ENCODE measurements at places on chromosomes 11 and 22. TPM values are rescaled to one million over a fixed set of nuclear protein-coding genes. Genes with fewer than 3 reads are reported as not detected.

The MYBPC3 gene
- not detected for total RNA-seq

The CADM1 gene
- 3.9 TPM for total RNA-seq

The EMID1 gene
- 1.1 TPM for total RNA-seq

The MRPL11 gene
- total RNA-seq = 158 TPM

The ZMAT5 gene
- total RNA-seq = 22.4 TPM

The TMEM138 gene
- 86.6 TPM for total RNA-seq

The TYR gene
- total RNA-seq = not detected

DNA sequence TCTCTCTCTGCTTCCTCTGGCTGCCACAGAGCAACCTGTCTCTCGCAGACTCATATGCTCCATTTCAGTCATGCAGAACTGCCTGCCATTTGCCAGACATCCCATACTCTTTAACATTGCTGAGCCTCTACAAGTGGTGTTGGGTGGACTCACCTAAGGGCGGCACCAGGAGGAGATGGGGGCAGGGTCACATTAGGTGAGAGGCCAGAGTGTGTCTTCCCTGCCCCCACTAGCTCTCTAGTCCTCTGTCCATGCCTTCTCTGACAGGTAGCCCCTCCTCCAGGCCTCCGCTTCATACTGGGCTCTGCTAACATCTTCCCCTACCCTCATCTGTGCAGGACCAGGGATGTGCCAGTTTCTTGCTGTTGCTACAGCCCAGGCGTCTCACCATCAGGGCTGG is 366.3 kb downstream of the TENM4 start:
- no peak for DNase-seq

DNA sequence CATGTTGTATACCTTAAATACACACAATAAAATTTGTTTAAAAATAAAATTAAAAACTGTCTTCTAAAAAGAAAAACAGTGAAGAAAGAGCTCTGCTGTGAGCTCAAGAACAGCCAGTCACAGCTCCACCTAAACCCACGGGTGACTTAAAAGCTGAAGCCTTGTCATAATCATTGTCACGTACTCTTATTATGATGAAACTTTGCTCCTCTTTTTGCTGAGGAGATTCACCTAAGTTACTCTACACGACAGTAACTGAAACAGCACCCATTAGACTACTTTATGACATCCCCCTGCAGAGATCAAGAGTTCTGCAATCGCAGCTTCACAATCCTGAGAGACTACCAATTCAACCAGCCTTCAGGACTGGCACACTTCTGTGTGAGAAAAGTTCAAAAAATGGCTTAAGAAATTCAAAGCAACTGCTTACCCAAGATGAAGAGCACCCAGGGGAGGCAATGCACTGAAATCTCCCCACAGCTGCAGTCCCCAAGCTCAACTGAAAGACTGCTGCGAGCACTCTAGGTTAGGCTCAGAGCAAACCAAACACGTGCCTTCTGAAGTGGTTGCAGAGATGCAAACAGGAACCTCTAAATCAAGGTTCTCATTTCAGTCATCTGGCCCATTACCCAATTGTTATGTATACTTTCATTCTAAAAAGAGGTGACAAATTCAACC is at the start of gene JAML:
Gene JAML, minus strand, starts transcription at position 501 of the 678 bp plus-strand sequence. CDS start 10,145 bp downstream, outside the sequence.
- DNase-seq = no peak

DNA sequence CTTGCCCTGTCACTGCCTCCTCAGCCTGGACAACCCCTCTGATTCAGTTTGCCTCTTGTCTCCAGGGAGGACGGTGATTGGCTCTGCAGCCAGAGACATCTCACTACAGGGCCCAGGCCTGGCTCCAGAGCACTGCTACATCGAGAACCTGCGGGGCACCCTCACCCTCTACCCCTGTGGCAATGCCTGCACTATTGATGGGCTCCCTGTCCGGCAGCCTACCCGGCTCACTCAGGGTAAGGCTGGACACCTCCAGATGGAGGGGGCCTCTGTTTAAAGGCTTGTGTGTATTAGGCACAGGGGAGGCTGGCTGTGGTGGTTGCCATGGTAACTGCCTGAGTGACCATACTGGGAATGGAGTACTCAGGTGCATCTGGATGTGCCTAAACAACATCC is 8.6 kb downstream of the PHLDB1 start:
- no peak for DNase-seq

DNA sequence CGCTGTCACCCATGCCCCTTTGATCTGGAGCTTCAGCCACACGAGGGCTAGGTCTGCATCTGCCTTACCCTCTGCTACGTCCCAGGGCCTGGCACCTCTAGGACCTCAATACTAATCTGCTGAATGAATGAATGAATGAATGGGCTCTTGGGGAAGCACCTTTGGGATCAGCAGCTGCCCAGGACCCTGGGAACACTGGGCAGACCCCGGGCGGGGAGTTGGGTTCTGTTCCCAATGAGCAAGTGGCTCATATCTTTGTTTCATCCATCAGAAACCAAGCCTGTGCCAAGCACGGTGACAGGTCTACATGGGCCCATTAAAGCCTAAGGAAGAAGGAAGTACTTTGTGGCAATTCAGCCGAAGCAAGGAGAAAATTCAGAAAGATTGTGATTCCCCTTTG is 41.5 kb upstream of the SHISAL1 start:
- no peak for DNase-seq

DNA sequence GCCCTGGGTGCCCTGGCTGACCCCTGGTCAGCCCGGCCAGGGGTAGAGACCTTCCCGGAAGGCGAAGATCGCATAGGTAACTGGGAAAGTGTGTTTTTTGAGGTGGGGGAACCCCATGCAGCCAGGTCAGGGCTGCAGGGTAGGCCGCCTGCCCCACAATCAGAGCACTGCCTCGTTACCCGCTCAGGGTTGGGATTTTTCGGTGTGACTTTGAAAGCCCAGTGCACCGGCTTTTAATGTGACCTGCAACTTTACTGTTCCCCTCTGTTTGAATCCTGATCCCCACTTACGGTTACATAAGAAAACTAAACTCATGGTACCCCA is 239.2 kb upstream of the PLET1 start:
- DNase-seq = no peak

GRCh38 chr22:40487663-40488249 is 117.4 kb downstream of the SGSM3 start:
- no peak for DNase-seq

GRCh38 chr11:5679811-5680210 is 5.1 kb downstream of the TRIM5 start:
- no peak for DNase-seq

DNA sequence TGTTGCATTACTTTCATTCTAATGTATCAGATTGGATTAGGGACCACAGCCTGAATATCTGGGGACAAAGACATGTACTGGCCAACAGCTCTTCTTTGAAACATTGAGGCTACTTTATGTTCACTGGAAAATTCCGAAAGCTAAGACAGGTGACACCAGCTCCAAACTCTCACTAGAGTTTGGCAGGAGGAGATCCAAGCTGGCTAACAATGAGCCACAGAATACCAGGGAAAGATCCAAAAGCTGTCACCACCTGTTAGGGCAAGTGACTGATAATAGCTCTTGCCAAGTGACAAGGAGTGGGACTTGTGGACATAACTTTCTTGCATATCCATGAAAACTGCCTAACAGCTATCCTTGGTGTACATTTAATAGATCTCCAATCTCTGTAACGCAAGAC is 333.3 kb downstream of the TTC28 start:
- no peak for DNase-seq

GRCh38 chr22:30046716-30047363 is 33.4 kb upstream of the HORMAD2 start:
- no peak for DNase-seq

GRCh38 chr22:27668828-27669797 is 132.4 kb downstream of the MN1 start:
- DNase-seq = no peak

DNA sequence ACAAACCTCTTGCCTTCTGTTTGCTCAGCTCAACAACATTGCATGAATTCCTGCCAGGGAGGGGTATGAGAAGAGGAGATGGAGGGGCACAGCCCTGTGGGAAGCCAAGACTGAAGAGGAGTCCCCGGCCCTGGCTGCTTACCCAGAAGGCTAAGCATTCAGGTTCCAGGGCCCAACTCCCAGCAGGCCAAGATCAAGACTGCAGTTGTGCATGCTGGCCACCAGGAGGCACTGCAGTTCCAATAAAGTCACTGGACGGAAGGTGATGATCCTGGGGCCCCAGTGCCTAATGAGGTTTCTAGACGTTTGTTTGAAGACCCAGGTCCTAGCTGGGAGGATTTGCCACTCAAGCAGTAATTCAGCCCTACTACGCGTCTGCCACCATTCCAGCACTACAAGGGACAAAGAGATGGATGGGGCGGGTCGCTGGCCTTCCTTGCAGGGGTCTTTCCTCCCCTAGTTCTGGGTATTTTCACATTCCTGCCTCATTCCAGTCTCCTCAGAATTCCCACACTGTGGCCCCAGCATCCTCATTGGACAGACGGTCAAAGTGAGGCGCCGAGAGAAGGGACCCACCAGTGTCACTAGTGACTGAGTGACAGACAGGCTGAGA is 23.6 kb downstream of the ALX4 start:
- DNase-seq = peak; percentile 47

- no peak for DNase-seq
Observed at GRCh38 chr11:13324141-13324540, 46.6 kb downstream of the BMAL1 start.
